ENCODE measurements at places on chromosomes 13 and 19.

DNA sequence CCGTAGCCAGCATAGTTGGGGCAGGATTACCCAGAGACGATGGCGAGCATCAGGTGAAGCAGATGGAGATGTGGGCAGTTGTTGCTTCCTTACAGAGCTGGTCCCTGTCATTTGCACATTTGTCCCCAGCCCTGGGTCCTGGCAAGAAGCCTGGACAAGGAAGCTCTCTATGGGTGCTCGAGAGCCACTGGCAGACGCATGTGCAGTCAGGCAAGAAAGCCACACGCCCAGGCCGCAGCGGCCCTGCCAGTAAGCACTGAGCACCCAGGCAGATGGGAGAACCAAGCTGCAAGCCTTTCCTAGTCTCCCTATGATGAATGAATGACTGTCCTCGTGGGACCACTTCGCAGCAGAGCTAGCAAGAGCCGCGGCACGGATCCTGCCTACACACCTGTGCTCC is 182.8 kb downstream of the FOXO1 start:
- DNase-seq, result no peak

- DNase-seq, result no peak
These were observed 1687.5 kb downstream of the EFNB2 start for GRCh38 chr13:104847922-104848321.

- peak; percentile 48 for DNase-seq
These were observed 20.3 kb upstream of the AKT2 start for GRCh38 chr19:40305403-40305802.

DNA sequence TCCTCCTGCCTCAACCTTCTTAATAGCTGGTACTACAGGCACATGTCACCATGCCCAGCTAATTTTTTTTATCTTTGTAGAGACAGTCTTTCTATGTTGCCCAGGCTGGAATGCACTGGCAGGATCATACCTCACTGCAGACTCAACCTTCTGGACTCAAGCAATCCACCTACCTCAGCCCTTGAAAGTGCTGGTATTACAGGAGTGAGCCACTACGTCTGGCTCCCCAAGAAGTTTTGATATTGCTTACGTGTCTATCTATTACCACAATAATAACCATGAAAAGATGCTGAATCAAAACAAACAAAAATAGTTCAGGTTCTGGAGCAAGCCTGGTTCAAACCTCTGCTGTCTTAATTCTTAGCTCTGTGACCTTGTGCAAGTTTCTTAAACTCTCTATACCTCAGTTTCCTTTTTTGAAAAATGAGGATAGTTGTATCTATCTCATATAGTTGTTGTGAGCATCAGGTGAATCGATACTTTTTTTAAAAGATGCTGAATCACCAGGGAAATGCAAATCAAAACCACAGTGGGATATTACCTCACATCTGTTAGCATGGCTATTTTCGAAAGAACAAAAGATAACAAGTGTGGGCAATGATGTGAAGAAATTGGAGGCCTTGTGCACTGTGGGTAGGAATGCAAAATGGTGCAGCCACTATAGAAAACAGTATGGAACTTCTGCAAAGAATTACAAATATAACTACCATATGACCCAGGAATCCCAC is 19.0 kb upstream of the LEUTX start:
- no peak for DNase-seq

- DNase-seq, result no peak
These were observed 40.6 kb downstream of the UQCRFS1 start for GRCh38 chr19:29172302-29172701.

DNA sequence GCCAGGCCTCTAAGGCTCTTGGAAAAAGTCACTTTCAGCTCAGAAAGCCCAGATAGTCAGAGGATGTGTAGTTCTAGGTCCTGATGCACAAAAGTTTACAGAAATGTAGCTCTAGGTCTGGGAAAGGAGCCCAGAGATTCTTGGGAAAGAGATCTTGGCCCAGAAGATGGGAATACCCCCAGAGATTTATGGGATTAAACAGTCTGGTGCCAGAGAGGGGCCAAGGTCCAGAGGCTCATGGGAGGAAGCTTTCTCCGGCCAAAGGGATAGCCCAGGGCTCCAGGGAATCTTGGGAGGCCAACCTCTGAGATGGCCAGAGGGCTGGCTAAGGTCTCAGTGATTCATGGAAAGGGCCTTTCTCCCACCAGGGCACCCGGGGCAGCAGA is 15.2 kb downstream of the BCAT2 start:
- no peak for DNase-seq

DNA sequence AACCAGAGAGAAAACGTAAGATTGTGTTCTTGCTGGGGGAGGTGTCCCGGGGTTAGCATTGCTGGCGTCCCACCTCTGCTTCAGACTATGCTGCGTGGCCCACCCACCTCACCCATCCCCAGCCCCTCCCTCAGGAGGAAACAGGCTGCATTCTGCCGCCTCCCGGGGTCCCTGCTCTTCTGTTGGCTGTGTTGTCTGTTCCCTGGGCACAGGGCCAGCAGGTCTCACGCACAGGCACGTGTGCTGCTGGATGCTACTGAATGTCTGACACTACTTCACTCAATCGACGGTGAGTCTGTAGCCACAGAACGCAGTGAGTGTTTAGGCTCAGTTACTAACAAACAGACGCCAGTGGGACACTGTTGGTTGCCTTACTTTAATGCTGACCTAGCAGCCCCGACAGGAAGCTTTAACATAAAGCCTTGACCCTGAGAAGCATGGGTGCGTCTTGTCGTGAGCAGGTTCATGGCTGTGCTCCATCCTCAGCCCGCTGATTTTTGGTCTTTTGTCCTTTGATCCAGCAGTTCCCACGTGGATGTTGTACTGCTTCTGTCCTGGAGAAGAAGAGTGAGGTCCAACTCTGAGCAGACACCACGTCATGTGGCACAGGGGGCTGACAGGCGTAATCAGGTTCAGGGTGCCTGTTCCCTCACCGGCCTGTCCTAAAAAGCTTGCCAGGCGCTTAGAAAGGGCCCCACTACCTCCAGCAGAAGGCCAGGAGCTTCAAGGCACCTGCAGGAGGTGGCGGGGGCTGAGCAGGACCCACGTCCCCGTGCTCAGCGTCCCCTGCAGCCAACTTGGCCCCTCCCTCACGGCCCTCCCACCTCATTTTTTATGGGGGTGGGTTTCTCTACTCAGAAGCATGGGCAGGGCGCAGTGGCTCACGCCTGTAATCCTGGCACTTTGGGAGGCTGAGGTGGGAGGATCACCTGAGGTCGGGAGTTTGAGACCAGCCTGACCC is 26.0 kb downstream of the NAXD start:
- DNase-seq, result no peak

- DNase-seq, result no peak
These were observed 159.6 kb downstream of the FOXO1 start for GRCh38 chr13:40506592-40507446.

DNA sequence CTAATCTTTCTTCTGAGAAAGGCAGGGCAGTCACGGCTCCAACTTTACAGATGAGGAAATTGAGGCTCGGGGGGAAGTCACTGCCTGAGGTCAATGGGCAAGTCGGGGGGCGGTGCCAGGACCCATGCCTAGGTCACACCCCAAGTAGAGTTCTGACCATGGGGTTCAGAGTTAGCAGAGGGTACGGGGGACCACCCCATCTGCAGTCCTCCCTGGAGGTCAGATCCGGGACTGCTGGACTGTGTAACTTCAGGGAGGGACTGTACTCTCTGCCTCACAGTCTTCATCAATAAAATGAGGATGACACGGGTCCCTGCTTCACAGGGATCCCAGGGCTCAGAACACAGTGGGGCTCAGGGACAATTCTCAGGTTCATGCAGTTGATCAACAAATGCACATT is 7.7 kb downstream of the SLC5A5 start:
- no peak for DNase-seq

DNA sequence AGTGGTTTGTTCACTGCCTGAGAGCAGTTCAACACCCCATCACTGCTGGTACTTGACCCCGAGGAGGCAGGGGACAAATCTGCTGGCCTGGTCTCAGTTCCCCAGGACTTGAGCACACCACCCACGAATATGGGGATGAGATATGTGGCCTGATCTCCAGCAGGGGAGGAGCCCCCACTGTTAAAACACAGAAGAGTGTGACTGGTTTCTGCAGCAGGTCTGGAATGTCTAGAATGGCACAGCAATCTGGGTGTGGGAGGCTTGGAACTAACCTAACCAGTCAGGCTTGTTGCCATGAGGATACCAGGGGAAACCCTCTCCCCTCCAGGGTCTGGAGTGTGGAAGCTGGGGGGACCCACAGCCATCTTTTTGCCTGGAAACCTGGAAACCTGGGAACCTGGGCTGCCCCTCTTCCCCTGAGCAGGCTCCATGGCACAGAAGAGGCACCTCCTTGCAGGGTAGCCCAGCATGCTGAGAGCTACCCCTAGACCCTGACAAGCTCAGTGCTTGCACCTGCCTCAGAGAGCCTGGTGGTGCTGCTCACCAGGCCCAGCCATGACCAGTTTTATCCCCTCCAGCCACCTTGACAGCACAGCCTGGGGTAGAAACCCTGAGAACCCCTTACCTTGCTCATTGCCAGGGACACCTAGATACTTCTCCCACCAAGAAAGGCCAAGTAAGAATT is 273.8 kb downstream of the LIG4 start:
- DNase-seq, result no peak

- no peak for DNase-seq
These were observed at the start of gene DACH1 for GRCh38 chr13:71867131-71867814. DACH1 (minus strand) TSS chr13:71867204.

DNA sequence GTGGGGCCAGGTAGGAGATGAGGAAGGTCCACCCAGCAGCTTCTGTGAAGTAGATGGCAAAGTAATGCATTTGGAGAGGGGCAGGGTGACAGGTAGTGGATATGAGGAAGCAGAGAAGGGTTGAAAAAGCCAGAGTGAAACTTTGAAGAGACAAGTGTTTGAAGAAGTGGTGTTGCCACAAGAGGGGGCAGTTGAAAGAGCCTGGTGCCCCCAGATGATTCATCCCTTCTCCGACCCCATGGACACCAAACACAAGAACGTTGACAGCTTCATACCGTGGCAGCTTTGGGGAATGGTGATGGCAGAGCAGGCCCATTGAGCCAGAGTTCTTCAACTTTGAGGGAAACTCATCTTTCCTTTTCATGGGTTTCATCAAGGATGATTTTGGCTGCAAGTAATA is 19.9 kb downstream of the IFNL3 start:
- no peak for DNase-seq

GRCh38 chr19:38852231-38853044 is 2.7 kb upstream of the HNRNPL start:
- DNase-seq, result peak; percentile 73

- no peak for DNase-seq
These were observed 17.3 kb downstream of the DEDD2 start for GRCh38 chr19:42200116-42200715.

GRCh38 chr19:32895384-32895783 is 25.8 kb upstream of the SLC7A9 start:
- no peak for DNase-seq

- DNase-seq, result no peak
These were observed 489.2 kb upstream of the ARGLU1 start for GRCh38 chr13:107057028-107057631.

DNA sequence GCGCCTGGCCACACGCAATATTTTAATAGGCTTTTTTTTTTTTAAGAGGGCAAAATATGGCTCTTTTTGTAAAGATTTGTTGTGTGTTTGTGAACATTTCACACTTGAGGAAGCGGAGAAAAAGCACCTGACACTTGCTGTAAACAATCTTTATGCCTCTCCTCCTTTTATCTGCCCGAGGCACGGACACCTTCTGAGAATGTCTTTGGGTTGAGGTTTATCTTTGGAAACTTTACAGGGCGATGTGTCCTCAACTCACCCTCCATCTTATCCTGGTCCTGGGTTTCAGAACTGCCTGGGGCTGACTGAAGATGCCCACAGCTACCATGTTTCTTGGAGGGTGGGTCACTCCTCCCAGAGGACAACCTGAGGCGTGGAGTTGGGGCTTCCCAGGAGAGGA is 44.0 kb downstream of the ZNF627 start:
- DNase-seq, result no peak

- DNase-seq, result no peak
These were observed 81.9 kb downstream of the ZNF726 start for GRCh38 chr19:23996549-23996948.

DNA sequence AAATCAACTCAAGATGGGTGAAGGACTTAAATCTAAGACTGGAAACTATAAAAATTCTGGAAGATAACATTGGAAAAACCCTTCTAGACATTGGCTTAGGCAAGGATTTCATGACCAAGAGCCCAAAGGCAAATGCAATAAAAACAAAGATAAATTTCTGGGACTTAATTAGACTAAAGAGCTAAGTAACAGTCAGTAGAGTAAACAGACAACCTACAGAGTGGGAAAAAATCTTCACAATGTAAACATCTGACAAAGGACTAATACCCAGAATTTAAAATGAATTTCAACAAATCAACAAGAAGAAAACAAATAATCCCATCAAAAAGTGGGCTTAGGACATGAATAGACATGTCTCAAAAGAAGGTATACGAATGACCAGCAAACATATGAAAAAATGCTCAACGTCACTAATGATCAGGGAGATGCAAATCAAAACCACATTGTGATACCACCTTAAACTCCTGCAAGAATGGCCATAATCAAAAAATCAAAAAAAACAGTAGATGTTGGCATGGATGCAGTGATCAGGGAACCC is 6.3 kb upstream of the RFX1 start:
- DNase-seq, result no peak

DNA sequence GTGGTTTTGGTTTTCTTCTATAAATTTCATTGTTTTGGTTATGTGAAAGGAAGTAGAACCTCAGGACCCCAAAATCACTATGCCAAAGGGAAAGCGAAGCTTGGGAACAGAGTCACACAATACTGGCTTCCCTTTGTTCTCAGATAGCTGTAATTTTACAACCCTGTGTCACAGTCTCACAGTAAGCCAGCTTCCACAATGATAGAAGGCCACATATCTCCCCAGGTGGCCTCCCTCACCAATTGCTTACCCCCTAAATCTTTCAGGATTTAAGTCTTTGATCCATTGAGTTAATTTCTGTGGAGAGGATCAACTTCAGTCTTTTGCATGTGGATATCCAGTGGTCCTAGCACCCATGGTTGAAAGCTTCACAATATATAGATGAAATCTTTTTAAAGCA is 58.7 kb downstream of the SLC15A1 start:
- no peak for DNase-seq

DNA sequence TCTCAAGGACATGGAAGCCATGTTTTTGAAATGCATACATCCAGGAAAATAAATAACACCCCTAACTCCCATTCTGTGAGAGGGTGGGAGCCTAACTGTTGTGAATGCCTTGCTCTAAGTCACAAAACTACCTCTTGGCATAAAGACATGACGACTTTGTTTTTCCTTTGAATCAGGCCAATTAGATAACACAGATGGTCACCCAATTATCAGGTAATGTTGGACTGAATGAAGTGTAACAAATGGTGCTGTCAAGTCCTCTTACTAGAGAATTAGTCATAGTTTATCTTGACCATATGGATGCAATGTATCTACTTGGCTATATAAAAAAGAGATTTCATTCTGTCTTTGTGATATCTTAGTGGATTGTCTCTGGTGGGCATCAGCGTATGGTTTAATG is 553.6 kb upstream of the ATXN8OS start:
- DNase-seq, result no peak

DNA sequence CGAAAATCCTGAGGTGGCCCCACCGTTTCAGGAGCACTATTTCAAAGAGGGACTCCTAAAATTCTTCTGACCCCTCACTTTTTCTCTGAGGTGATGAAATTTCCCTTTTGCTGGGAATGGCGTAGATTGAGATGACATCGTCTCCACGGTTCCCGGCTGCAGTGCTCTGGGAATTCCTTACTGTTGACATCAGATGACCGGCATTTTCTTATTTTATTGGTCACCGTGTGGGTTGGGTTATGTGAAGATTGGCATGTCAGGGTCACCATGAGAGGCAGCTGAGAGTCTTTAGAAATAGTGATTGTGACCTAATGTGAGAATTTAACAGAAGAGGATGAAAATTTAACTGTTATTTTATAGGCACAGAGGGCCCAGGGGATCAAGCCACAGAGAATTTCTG is 356.7 kb downstream of the FGF9 start:
- no peak for DNase-seq

- no peak for DNase-seq
These were observed 5.6 kb downstream of the UHRF1 start for GRCh38 chr19:4914736-4915501.

Data from NK-92 treated with Interleukin-12 subunit alpha and Interleukin-12 subunit beta, amount 100 ng/mL, for 24 hours (cell line).